Lower leg skin (tissue), 4 donors: ENCODE measurements at places on chromosomes 1 and 21. TPM values are rescaled to one million over a fixed set of nuclear protein-coding genes. Genes with fewer than 3 reads are reported as not detected.

CHIT1 gene
- not detected for total RNA-seq

TEX38 gene
- total RNA-seq, result not detected

S100A3 gene
- 1.2 TPM for total RNA-seq

GUCA2B gene
- not detected for total RNA-seq

MCOLN2 gene
- 1.9 TPM for total RNA-seq

TNFRSF18 gene
- total RNA-seq, result 19.8 TPM

LGR6 gene
- total RNA-seq, result 4.4 TPM

OPRD1 gene
- total RNA-seq, result not detected

AXDND1 gene
- total RNA-seq, result not detected

SH2D5 gene
- 0.13 TPM for total RNA-seq

CDC42BPA gene
- total RNA-seq, result 20.5 TPM

KCNA10 gene
- total RNA-seq, result not detected

LENEP gene
- not detected for total RNA-seq

PTPN22 gene
- total RNA-seq, result 0.56 TPM

UBL4B gene
- total RNA-seq, result not detected

TMOD4 gene
- total RNA-seq, result not detected

MASP2 gene
- total RNA-seq, result not detected

CFHR3 gene
- total RNA-seq, result not detected

C1orf21 gene
- 58.4 TPM for total RNA-seq

ATP1A1 gene
- 757 TPM for total RNA-seq

YARS1 gene
- total RNA-seq, result 40.0 TPM

LCE2B gene
- 1,313 TPM for total RNA-seq

BLACAT1 gene
- total RNA-seq, result not detected

MYOM3 gene
- 1.5 TPM for total RNA-seq

GFI1 gene
- 0.27 TPM for total RNA-seq

UROD gene
- 59.0 TPM for total RNA-seq

FTCD gene
- not detected for total RNA-seq
